T-helper 1 cell (primary cell): ENCODE measurements at places on chromosomes 1 and 21.

DNA sequence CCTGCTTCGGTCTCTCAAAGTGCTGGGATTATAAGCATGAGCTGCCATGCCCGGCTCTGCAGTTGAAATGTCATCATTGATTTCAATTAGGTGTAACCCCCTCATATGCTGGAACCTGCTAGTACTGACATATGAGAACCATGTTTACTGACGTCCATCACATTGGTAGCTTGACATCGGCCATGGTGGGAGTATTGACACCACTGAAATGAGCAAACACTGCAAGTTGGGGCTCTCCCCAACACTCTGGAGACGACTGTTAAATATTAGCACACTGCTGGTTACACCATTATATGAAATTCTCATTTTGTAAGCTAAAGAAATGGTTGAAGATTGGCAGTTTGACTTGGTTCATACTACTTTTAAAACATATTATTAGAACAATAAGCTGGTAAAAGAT is 63.7 kb downstream of the CNST start:
- DNase-seq: no peak

GRCh38 chr1:205687242-205687641 is 6.9 kb upstream of the SLC45A3 start:
- no peak for DNase-seq

DNA sequence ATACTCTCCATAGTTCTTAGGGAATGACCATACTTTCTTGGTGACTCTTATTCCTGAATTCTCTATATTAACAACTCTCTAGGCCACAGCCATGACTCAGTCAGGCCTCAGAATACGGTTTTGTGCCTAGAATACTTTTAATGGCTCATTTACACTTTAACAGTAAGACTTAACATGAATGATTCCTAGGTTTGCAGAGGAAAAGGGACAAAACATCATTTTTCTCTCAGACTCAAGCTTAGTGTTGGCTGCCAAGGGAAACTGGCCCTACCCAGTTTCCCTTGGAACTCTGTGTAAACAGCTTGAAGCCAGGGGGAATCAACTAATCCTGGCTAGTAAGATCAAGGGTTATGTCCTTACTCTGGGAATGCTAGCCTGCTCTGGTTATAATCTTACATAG is 164.9 kb upstream of the PKN2 start:
- DNase-seq: no peak

- DNase-seq: no peak
Observed at GRCh38 chr1:24465099-24465498, 37.5 kb upstream of the RCAN3 start.

GRCh38 chr1:177255411-177255810 is 84.7 kb downstream of the BRINP2 start:
- no peak for DNase-seq

DNA sequence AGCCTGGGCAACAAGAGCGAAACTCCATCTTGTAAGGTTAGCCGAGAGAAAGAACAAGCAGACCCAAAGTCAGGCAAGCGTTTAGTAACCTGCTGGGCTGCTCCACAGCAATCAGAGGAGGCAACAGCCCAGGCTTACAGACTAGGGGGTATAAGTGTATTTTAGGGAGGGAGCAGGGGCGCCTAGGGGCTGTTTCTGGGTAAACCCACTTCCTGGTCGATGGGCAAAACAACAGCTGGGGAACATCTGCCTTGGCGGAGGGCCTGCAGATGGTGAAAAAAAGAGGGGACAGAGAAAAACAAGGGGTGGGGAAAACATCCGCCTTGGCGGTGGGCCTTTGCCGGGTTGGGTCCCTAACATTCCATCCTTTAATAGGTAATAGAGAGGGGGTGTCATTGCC is 5.2 kb downstream of the TAS1R1 start:
- DNase-seq: no peak
